ENCODE measurements at places on chromosomes 5 and 9.

DNA sequence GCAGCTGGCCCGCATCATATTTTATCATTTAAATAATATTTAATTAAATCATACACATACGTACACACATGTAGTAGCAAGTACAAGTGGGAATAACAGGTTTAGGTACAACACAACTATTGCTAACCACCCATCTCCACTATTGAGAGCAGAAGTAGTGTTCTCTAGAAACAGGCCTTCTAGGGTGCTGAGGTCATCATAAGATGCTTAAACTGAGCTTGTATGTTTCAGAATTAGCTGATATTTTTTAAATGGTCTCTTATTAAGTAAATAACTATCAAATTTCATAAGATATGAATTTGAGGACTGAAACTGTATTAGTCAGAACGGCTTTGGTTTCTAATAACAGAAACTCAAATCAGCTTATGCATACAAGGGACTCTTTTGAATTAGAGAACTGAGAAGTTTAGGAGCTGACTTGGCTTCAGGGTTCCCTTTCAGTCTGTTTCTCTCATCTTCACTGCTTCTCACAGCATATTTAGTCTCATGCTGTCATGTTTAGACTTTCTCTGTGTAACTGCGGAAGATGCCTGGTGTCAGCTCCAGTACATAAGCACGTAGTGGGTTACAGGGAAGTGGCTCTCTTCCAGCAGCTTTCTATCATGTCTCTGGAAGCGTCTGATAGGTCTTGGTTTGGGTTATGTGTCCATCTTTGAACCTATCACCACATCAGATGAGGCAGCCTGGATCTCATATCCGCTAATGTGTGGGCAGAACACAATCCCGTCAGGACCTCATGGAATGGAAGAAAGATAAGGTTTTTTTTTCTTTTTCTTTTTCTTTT lies 25.0 kb upstream of the OCLN start:
- no peak for DNase-seq

DNA sequence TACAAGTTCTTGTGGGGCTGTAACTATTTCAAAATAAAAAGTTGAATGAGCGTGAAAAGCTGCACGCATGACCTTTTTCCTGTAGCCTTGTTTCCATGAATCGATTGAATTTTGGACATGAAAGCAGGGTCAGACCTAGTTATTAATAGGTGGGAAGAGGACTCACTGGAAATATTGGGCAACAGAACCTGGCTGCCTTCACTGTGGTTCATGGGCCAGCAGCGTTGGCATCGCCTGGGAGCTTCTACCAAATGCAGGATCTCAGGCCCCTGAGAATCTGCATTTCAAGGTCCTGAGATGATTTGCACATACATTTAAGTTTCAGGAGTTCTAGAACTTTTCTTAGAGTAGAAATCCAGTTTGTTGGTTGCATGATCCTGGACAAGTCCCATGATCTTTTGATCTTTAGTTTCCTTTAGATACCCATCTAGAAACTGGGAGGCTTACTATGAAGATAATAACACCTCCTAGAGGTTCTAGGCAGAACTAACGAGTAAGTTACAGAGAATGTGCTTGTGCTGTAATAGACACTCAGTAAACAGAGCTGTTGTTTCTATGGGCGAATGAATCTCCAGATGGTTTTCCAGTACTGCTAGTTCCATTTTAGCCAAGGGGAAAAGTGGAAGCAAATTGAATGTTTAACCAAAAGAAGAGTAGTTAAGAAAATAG lies 12.4 kb downstream of the ANKRD33B start:
- DNase-seq: no peak

GRCh38 chr5:55021821-55022220 lies 2.2 kb upstream of the GZMK start:
- no peak for DNase-seq

DNA sequence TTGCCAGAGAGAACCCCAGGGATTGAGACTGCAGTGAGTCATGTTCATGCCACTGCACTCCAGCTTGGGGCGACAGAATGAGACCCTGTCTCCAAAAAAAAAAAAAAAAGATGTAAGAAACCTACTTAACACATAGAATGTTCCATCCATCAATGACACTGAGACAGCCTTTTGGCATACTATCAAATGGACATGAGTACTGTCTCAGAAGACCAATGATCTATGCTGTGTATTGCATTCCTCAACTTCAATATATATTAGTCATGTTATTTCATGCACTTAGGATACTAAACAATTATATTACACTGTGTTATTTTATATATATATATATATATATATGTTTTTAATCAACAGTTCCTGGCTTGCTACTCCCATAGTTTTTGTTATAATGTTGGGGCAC lies 57.1 kb upstream of the ANKH start:
- no peak for DNase-seq

GRCh38 chr5:68087866-68088265 lies 127.7 kb upstream of the PIK3R1 start:
- no peak for DNase-seq

GRCh38 chr5:78604689-78605285 lies 43.8 kb downstream of the LHFPL2 start:
- DNase-seq: no peak

GRCh38 chr5:61881821-61882487 lies 424.1 kb upstream of the KIF2A start:
- no peak for DNase-seq

DNA sequence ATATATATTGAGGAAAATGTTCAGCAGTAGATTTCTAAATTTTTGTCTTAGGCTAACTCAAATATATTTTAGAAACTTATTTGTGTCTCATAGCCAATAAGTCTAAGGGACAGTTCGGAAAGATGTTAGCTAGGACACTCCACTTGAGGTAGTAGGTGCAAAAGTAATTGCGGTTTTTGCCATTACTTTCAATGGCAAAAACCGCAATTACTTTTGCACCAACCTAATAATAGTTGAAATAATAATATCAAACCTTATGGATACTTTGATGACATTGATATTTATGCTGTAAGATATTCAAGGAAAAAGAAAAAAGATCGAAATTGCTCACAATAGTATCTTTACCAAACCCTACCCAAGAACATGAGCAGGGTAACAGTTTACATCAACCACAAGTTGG lies 555.5 kb upstream of the ST8SIA4 start:
- DNase-seq: no peak

GRCh38 chr9:69382135-69382534 lies 57.1 kb downstream of the ENTREP1 start:
- DNase-seq: no peak

- no peak for DNase-seq
These were observed 46.5 kb downstream of the CEMIP2 start for GRCh38 chr9:71721855-71722254.

DNA sequence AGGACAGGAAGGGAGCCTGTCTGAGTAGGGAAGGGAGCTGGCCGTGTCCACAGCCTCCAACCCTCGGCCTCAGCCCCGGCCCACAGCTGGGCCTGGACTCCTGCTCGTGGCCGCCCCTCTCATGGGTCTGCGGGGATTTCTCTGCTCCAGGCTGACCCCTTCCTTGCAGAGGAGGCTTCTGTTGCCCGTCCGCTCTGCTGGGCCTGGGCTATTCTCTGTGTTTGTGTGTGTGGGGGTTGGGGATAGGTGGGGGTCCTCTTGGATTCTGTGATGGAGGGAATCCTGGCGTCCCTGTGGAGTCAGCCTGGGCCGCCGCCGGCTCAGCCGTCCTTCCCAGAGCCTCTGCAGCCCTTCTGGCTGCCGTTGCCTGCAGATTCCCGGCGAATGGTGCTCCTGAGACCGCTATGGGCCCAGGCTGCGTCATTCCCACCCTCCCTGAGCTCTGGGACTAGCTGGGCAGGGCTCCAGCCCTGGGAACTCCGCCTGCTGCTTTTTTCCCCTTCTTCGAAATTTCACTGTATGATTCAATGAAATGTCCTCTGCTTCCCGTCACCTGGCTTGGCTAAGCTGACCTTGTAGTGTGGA lies 64.2 kb downstream of the FGF18 start:
- no peak for DNase-seq

DNA sequence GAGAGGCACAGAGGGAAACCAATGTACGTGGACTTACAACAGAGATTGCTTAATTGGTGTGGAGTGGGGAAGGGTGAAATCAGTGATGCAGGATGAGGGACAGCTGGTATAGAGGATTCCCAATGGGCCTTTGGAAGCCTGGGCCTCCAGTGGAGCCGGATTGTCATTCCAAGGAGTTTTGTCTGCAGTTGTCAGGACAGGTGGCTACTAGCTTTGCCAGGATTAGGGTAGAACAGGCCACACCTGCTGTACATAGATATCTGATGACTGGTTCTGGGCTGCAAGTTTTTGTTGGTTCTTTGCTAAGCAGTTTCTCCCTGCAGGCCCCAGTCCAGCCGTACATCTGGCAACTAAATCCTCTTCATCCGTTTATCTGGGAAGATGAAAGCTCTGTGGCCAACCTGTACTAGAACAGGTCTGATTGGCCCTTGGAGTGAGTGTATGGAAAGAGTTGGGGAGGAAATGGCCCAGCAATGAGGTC lies 4.2 kb downstream of the SKP2 start:
- DNase-seq: no peak

GRCh38 chr5:41978676-41979075 lies 53.6 kb downstream of the FBXO4 start:
- no peak for DNase-seq

GRCh38 chr9:4667681-4668080 lies 1.4 kb upstream of the SPATA6L start:
- DNase-seq: no peak

- no peak for DNase-seq
These were observed 309.9 kb upstream of the ST8SIA4 start for GRCh38 chr5:101212942-101213514.

DNA sequence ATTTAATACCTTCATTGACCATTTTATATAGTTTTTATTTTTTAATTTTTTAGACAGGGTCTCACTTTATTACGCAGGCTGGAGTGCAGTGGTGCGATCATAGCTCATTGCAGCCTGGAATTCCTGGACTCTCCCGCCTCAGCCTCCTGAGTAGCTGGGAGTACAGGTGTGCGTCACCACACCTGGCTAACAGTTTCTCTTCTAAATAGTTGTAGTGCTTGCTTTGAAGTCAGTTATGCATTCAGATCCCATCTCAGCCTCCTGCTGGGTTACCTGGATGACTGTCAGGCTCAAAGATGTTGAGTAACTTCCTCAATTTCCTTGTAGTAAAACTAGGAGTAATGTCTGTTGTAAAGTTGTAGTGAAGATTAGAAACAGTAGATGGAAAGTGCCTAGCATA lies 21.4 kb downstream of the SNX18 start:
- DNase-seq: no peak

DNA sequence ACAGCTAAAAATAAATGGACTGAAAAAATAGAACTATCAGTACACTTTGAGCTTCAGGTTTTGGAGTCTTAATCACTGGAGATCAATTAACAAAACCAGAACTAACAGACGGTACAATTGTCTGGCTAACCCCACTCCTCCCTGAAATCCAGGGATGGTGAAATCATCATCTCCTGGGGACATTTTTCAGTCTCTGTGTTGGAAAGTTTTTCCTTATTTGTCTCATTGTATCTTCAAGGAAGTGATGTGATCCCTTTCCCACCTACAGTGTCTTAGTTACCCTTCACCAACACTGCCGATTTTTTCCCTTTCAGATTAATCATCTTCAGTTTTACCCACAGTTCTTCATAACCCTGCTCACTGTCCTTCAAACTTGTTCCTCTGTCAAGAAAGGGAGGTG lies 81.9 kb downstream of the MAP1B start:
- no peak for DNase-seq

- DNase-seq: no peak
These were observed 335.3 kb upstream of the ADAMTSL1 start for GRCh38 chr9:18138656-18139055.

- DNase-seq: no peak
These were observed 49.4 kb downstream of the EXD3 start for GRCh38 chr9:137373611-137373980.

DNA sequence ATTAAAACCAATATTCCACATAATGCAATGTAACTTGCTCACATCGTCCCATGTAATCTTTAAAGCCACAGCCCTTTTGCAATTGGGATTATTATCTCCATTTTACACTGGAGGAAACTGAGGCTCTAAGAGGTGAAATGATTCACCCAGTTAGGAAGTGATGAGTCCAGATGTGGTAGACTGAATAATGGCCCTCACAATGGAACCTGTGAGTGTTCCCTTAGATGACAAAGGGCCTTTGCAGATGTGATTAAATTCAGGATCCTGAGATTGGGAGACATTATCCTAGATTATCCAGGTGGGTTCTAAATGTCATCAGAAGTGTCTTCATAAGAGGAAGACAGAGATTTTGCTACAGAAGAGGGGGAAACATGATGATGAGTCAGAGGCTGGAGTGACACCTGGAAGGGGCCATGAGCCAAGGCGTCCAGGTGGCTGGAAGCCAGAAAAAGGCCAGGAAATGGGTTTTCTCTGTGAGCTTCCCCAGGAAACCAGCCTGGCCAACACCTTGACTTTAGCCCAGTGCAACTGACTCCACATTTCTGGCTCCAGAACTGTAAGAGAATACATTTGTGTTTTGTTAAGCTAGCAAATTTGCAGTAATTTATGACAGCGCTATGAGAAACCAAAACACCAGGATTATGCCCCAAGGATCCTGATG lies 139.1 kb downstream of the KCNIP1 start:
- no peak for DNase-seq

- DNase-seq: no peak
These were observed 31.6 kb downstream of the SLC1A3 start for GRCh38 chr5:36638056-36638455.

DNA sequence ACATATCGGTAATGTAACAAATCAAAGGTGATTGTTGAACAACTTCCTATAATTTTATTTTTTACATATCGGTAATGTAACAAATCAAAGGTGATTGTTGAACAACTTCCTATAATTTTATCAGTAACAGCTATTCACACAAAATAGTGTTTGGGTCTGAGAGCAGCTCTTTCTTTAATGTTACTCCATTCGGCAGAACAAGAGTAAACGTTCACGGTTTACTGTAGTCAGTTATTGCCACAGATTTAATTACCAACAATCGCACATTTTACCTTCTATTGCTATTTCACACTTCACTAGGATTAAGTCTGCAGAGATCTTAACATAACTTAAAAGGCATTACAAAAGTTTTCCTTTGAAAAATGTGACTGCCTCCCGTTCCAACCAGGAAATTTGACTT lies 6.4 kb downstream of the GNAQ start:
- DNase-seq: no peak

- DNase-seq: peak; percentile 65
These were observed 3.0 kb downstream of the NUDT2 start for GRCh38 chr9:34332076-34332964.

GRCh38 chr9:37667706-37668105 lies 17.0 kb downstream of the FRMPD1 start:
- DNase-seq: no peak

- DNase-seq: no peak
These were observed 1.1 kb downstream of the IPO11 start for GRCh38 chr5:62413711-62414110.

GRCh38 chr9:105484226-105484625 lies 36.4 kb downstream of the FSD1L start:
- DNase-seq: no peak

Data from hematopoietic multipotent progenitor cell treated with erythropoietin and hydrocortisone succinate and interleukin-3 and kit ligand, for 15 days (in vitro differentiated cells).